ELR (cell line): ENCODE measurements at places on chromosomes 7 and 10.

DNA sequence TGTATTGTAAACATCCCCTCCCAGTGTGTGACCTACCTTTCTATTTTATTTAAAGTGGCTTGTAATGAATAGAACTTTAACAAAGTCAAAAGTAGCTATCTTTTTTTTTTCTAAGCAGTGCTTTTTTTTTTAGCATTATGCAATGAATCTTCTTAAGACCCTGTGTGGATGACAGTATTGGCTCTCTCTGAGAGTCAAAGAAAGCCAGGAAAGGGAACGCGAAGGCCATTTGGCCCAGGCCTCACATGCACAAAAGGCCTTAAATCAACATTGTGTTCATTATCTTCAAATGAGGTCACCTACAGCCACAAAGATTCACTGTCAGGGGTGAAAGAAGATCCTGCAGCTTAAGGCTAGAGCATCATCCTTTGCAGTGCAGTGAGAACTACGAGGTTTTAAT is 721.5 kb downstream of the GRID1 start:
- no peak for DNase-seq

- DNase-seq = no peak
These were observed 145.5 kb downstream of the ANKRD7 start for GRCh38 chr7:118369987-118370386.

GRCh38 chr7:140404565-140405065 is 757 bp downstream of the RAB19 start:
- DNase-seq = no peak

- no peak for DNase-seq
These were observed 106.7 kb downstream of the LHPP start for GRCh38 chr10:124568339-124568738.

- no peak for DNase-seq
These were observed 5.5 kb downstream of the CYP2W1 start for GRCh38 chr7:988426-988911.

GRCh38 chr7:29780346-29780745 is 26.0 kb upstream of the WIPF3 start:
- DNase-seq = no peak

GRCh38 chr10:9331583-9332008 is 1277.1 kb downstream of the GATA3 start:
- DNase-seq = peak; percentile 58

- no peak for DNase-seq
These were observed 34.8 kb upstream of the CCSER2 start for GRCh38 chr10:84293574-84294016.

GRCh38 chr10:103504181-103504783 is 10.8 kb downstream of the NEURL1 start:
- DNase-seq = peak; percentile 90

GRCh38 chr10:59284118-59284975 is 78.0 kb downstream of the FAM13C start:
- DNase-seq = no peak

DNA sequence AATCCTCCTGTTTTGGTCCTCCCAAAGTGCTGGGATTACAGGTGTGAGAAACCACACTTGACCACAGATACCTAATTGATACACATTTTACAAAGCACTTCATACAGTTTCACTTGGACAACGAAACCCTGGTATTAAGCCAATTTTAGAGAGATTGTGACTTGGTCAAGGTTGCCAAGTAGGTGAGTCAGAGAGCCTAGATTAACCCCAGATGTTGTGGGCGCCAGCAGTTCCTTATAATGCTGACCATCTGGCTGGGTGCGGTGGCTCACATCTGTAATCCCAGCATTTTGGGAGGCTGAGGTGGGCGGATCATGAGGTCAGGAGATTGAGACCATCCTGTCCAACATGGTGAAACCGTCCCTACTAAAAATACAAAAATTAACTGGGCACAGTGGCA is 4.9 kb upstream of the PHKG1 start:
- DNase-seq = peak; percentile 74

DNA sequence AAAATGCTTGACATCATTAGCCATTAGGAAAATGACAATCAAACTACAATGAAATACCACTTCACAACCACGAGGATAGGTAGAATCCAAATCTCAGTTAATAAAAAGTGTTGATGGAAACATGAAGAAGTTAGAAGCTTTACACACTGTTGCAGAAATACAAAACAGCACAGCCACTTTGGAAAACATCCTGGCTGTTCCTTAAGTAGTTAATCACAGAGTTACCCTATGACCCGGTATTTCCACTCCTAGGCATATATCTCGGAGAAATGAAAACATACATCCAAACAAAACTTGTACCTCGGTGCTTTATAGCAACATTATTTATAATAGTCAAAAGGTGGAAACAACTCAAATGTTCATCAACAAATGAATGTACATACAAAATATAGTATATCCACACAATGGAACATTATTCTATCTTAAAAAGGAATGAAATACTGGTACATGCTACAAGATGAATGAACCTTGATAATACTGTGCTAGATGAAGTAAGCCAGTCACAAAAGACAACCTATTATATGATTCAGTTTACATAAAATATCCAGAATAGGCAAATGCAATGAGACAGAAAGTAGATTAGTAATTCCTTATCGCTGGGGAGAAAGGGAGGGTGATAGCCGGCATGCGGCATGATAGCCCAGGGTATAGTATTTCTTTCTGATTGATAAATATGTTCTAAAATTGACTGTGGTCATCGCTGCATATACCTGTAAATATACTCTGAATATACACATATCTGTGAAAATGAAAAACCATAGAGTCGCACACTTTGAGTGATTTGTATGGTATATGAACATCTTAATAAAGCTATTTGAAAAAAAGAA is 1.9 kb downstream of the VWDE start:
- no peak for DNase-seq

GRCh38 chr10:15374156-15374555 is 3.1 kb upstream of the FAM171A1 start:
- DNase-seq = no peak

DNA sequence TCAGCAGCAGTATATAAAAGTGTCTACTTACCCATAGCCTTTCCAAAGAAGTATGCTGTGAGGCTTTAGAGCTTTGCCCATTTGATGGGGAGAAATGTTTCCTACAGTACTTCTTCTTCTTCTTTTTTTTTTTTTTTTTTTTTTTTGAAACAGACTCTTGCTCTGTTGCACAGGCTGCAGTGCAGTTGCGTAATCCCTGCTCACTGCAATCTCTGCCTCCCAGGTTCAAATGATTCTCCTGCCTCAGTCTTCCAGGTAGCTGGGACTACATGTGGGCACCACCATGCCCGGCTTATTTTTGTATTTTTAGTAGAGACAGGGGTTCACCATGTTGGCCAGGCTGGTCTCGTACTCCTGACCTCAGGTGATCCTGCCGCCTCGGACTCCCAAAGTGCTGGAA is 101.7 kb upstream of the TMEM26 start:
- no peak for DNase-seq

GRCh38 chr7:141221007-141221612 is 147.2 kb downstream of the TMEM178B start:
- DNase-seq = peak; percentile 14

DNA sequence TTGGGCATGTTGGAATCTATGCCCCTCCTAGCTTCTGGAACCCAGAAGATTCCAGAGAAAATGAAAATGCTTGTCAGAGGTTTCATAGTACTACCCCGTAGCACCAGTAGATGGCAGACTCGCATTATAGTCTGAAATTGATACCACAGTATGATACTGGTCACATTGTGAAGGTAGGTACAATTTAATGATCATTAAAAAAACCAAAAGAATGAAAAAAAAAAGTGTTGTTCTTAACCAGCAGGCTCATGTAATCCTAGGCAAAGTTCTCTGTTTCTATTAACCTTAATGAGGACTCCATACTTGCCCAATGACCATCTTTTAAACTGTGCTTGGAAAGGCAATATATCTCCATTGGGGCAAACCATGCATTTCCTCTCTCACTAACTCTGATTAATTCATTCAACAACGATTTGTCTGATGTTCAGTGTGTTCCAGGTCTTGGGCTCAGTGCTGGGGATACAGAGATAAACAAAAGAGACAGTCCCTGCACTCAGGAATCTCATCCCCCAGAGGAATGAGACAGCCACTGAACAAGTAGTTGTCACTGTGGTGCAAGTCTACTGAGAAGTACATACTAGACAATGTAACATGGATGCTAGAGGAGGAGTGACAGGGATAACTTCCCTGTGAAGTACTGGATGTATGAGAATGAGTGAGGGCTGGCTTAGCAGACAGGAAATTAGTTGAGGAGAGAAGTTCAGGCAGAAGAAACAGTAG is 223.5 kb upstream of the PHYHIPL start:
- peak; percentile 63 for DNase-seq
